ENCODE measurements at places on chromosomes 7 and 10. TPM values are rescaled to one million over a fixed set of nuclear protein-coding genes. Genes with fewer than 3 reads are reported as not detected.

Gene GBF1
- 17.0 TPM for total RNA-seq

Gene STK31
- total RNA-seq, result under 0.01 TPM

Gene TRPV6
- not detected for total RNA-seq

Gene RET
- 0.17 TPM for total RNA-seq

Gene SH3PXD2A
- total RNA-seq, result 12.0 TPM

Gene ITPRID1
- not detected for total RNA-seq

Gene PPP3CB
- 22.8 TPM for total RNA-seq

All from bronchial smooth muscle cell (primary cell).